NCI-H2081 treated with DMSO at 0.1 percent for 48 hours (cell line): ENCODE measurements at places on chromosomes 6 and 20.

DNA sequence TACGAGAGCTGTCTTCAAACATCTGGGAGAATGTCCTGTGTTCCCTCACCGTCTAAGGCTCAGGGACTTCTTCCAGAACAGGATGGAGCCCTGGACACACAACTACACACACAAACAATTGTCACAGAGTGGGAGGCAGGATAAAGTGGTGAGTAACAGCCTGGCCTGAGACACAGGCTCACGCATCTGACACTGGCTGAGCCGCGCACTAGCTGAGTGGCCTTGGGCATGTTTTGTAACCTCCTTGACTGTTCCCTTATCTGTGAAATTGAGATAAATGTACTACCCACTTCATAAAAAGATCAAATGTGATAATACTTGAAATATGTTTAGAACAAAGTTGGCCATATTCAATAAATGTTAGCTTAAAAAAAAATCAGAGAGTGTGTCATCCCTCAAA is 132.4 kb upstream of the ARMC2 start:
- no peak for DNase-seq

GRCh38 chr6:164069350-164069990 is 655.0 kb downstream of the QKI start:
- DNase-seq, result no peak

GRCh38 chr6:56250266-56250665 is 2.9 kb upstream of the COL21A1 start:
- DNase-seq, result no peak

DNA sequence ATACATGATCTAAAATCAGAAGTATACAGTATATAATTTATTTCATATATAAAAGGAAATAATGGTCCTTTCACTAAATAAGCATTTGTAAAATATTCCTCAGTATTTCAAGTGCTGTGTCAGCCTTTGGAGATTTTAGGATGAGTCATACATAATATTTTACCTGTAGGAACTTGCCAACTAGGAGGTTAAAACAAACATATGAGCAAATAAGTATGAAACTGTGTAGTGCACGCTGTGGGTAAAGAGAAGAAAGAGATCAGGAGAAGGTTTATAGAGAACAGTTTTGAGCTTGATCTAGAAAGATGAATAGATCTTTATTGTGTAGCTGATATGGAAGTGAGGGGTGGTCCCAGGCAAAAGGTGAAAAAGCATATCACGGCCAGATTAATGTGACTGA is 169.9 kb upstream of the RNF217 start:
- DNase-seq, result no peak

DNA sequence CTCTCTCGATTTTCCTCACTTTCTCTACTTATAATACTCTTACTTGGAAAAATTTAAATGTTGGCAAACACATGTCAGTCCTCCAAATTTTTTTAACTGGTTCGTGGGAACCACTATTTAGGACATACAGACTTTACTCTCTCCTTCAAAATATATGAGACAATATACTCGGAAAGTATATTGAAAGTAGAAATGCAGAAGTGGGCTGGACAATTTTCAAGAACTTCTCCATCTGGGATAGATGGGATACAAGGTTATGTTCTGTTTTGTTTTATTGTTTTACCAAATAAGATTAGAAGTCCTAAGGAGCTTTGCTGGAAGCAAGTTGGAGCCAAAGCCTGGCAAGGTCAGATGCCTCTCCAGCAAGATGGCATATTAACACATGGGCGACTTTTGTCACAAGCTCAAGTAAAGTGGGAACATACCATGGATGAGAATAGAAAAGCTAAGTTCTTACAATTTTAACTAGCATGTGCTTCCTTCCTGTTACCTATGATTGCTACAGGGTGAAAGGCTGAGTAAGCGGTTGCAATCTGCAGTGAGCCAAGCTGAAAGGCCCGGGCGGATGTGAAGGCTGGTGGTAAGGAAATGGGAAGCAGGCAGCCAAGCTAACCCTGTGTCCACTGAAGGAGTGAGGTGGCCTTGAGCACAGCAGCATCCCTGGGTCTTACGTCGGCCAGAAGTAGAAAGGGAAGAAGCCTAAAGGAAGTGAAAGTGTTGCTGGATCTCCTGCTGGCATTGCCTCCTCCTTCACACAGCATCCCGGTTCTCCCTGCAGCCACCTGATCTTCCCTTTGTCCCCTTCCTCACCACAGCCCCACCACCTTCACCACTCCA is 7.1 kb downstream of the MAP3K5 start:
- no peak for DNase-seq

DNA sequence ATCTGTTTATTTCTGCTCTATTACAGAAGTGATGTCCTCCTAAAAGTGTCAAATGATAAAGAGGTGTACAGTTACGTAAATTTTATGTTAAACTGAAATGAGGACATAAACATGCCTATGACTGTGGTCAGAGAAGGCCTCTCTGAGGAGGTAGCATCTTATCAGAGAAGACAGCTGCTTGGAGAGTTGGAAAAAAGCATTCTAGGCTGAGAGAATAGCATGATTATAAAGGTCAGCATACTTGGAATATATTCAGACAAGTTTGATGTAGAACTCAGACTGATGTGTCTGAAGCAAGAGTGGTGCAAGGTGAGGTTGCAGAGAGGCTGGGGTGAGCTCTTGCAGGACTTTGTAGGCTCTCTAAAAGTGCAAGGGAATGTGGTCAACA is 3.1 kb upstream of the PCNA start:
- no peak for DNase-seq

GRCh38 chr6:26064619-26065257 is 22.5 kb upstream of the HFE start:
- DNase-seq, result peak; percentile 45

- no peak for DNase-seq
These were observed 25.5 kb downstream of the NPEPL1 start for GRCh38 chr20:58718121-58718563.

- DNase-seq, result no peak
These were observed 30.9 kb upstream of the NOTCH4 start for GRCh38 chr6:32254761-32255198.

GRCh38 chr20:13701486-13701885 is 62.8 kb upstream of the TASP1 start:
- DNase-seq, result no peak

GRCh38 chr6:16471222-16471909 is 233.0 kb downstream of the GMPR start:
- no peak for DNase-seq

DNA sequence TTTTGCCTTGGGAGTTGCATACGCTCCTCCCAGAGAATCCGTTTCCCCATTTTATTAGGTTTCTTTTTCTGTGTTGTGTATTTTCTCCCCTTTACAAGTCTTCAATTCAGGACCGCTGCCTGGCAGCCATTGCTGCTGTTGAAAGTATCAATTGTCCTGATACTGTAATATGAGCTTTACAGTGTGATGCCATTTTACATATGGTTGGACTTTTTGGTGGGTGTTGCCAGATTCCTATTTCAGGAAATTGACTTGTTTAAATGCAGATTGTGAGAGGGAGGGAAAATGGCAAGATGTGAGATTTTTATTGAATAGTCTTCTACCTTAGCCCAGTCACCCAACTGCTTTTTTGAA is 1.2 kb downstream of the PANK2 start:
- DNase-seq, result no peak

GRCh38 chr20:10076126-10077080 is 41.6 kb downstream of the ANKEF1 start:
- no peak for DNase-seq

- no peak for DNase-seq
These were observed 74.8 kb downstream of the TULP4 start for GRCh38 chr6:158387036-158387435.

DNA sequence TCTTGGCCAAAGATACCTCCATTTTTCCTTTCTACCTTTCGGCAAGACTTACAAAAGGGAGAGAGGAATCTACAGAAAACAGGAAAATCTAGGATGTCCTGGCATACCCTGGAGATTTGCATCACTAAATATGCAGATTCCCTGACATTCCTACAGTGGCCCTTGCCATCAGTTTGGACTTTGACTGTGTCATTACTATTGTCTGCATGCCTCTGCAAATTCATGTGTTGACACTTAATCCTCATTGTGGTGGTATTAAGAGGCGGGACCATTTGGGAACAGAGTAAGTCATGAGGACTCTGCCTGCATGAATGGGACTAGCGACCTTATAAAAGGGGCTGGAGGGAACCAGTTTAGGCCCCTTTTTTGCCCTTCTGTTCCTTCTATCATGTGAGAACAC is 50.5 kb upstream of the DTNBP1 start:
- DNase-seq, result no peak
